ENCODE measurements at places on chromosomes 7 and 10.

GRCh38 chr7:79051915-79052314 is 401.6 kb downstream of the MAGI2 start:
- DNase-seq: no peak

DNA sequence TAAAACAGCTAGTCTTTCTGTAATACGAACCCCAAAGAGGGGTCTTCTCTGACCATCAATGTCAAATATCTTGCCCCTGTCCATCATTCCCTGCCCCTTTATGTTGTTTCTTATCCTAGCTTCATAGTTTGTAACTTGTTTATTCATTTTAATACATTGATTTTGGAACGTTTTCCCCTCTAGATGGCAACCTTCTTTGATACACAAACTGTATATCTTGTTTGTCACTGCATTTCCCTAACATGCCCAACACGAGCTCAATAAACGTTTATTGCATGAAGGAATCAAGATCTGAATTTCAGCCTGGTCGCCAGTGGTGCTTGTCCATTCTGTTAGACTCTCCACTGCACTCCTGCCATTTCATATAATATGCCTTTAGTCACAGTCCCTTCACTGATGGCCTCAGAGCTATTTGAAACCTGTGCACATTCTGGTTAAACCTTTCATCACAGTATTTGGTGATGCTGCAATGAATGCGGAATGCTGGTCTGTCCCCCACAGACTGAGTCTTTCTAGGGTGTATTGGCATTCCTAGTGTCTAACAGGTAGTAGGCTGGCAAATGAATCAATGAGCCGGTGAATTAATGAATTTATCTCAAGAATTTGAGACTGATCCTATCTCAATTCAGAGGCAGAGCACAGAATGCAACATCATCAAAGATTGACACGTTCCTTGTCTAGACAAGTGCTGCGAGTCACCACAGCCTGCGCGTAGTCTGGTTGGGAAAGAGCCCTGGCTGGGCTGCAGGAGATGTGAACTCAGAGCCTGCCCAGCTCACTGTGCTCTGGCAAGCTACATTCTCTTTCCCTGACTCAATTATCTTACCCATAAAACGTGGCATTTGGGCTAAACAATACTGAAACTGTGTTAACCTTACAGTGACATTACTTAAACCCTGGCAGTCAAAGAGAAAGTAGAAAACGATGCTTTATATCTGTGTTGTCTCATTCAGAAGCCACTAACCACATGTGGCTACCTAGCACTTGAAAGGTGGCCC is 55.2 kb upstream of the FRMD4A start:
- no peak for DNase-seq

- no peak for DNase-seq
Observed at GRCh38 chr10:122827302-122827701, 18.4 kb downstream of the CUZD1 start.

DNA sequence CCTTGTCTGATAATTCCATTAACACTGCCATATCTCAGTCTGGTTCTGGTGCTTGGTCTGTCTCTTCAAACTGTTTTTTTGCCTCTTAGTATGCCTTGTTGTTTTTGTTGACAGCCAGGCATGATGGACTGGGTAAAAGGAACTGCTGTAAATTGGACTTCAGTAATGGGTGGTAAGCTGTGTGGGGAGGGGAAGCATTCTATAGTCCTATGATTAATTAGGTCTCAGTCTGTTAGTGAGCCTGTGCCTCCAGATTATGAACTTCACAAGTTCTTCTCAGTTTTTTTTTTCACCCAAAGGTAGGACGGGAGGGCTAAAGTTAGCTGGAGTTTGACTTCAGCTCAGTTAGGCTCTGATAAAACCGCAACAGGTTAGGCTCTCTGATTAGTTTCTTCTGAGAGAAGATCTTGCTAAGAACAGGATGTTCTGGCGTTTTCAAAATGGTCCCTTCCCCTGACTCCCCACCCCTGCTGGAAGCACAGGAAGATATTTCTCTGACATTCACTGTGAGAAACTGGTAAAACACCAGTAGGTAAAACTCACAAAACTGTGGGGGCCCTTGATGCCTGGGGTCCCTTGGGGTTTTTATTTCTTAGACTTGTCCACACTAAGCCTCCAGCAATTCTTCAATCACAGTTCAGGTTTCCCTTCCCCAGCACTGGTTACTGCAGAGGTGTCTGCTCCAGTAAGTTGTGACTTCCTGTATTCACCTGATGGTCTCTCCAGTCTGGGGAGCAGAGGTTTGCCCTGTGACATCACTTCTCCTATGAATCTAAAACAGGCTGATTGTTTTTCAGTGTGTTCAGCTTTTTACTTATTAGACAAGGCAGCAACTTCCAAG is 43.3 kb upstream of the CCDC71L start:
- DNase-seq: no peak

GRCh38 chr7:158032561-158033115 is 555.0 kb downstream of the PTPRN2 start:
- no peak for DNase-seq

- peak; percentile 36 for DNase-seq
Observed at GRCh38 chr10:100816671-100817070, 71.3 kb downstream of the PAX2 start.

DNA sequence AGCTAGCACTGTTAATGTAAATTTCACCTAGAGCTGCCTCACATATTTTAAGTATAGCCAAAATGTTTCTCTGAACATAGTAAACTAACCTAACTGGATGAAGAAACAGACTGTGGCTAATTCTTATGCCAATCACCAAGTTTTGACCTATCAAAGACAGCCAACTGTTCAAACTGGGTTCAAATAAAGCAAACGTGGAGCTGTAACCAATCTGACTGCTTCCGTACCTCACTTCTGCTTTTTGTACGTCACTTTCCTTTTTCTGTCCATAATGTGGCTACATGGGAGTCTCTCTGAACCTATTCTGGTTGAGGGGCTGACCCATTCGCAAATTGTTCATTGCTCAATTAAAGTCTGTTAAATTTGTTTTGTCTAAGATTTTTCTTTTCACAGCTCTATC is 66.3 kb upstream of the ETV1 start:
- no peak for DNase-seq

DNA sequence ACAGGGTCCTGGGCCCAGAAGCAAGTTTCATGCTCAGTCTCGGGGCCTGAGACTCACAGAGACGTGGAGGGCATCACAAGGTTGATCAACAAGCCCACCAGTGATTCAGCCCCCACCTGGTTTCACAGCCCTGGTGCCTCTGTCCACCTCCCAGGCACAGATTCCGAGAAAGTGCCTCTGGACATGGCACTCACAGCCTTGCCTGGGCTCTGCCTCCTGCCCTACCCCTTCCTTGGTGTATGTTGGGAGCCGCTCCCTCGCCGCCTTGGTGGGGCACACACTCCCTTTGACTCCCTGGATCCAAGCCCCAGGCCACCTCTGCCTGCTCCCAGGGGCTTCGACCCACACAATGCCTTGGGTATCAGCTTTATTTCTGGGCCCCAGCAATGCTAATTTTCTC is 200.8 kb upstream of the PPP2R2D start:
- DNase-seq: no peak

- no peak for DNase-seq
Observed at GRCh38 chr7:117759950-117760640, 113.1 kb downstream of the CTTNBP2 start.

GRCh38 chr7:158364451-158364850 is 223.2 kb downstream of the PTPRN2 start:
- no peak for DNase-seq

DNA sequence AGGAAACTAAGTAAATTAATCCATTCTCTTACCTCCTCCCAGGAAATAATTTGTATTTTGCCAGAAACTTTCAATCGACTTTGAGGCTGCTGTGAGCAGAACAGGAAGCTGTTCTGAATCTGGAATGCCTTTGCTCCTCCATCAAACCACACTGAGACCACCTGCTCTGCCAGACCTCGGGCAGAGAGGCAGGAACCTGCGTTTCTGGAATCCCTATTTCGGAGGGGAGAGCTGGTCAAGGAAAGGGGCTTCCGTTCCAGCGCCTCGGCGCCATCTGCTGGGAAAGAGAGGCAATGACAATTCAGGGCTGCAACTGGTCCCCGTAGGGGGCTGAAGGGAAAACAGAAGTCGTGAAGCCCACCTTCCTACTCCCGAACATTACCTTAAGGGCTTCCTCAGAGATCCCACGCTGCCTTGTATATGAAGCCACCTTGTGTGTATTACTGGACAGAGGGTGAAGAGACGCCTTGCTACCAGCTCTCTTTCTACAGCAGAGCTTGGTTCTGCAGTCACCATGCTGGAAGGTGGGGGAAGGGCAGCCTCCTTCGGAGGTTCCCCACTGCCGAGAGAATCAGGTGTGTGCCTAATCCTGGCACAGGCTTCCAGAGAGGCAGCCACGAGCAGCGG is 31.2 kb downstream of the ZNF467 start:
- peak; percentile 84 for DNase-seq

DNA sequence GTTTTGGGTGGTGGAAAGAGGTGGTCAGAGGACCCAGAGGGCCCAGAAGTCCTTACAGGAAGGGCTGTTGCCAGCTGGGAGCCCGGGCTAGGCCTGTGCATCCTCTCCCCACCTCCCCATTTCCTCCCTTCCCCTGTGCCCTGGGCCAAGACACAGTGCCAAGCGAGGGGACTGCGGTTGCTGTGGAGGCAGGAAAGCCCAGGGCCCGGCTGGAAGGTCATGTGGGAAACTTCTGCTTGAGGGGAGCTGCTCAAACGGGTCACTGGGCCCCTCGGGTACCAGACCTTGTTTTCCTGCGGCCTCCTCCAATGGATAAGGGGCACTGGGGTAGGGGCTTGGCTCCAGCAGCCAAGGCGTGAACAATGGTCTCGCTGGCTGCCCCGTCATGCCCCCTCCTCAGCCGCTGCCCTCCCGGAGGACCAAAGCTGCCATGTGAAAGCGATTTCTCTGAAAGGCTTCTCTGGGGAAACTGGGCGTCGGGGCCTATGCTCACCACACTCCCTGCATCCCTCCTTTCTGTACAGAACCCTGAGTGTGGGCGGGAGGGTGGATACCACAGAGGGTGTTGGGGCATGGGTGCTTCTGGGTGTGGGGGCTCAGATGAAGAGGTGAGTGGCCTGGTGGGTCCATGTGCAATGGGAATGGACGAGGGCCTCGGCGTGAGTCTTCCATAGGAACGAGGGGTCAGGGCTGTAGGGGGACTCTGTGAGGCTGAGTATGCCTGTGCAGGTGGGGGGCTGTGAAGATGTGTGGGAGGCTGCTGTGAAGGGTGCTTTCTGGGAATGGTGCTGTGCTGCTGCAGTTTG is 135.3 kb downstream of the PTPN20 start:
- DNase-seq: no peak

DNA sequence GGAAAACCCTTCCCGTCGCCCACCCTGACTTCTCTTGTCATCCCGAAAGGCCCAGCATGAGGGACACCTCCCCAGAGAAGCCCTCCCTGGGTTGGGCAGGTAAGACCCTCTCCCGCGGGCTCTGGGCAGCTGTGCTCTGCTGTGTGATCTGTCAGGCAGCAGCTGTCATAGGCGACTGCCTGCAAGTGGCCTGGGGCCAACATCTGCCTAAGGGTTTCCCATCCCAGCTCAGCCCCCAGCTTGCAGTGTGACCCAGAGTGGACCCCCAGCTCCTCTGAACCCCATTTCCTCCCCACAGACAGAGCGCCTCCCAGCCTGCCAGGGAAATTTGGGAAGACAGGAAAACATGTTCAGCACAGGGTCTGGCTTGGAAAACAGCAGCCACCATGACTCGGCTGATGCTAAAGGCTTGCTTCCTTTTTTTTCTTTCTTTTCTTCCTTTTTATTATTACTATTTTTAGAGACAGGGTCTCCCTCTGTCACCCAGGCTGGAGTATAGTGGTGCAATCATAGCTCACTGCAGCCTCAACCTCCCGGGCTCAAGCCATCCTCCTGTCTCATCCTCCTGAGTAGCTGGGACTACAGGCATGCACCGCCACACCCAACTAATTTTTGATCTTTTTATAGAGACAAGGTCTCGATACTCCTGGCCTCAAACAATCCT is 18.3 kb upstream of the TNRC18 start:
- no peak for DNase-seq

DNA sequence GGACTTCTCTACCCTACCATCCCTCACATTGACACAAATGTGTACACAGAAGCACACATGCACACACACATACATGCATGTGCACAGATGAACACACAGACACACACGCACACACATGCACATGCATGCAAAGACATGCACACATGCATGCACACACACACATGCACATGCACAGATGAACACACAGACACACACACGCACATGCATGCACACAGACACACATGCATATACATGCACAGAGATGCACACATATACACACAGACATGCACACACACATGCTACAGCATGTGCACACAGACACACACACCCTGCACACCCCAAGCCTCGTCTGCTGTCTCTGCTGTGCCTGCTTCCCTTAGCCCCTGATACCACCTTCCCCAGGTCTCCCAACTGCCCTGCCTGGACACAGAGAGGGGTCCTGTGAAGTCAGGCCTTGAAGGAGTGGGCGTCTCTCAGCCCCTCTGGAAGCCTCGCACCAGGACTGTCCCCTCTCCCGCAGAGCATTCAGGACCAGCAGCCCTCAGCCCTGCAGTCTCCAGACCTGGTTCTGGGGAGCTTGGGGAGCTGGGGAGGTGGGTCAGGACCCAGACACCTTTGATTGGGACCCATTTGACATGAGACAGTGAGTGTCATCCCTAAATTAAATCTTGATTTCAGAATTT is 181.8 kb downstream of the DNAJB6 start:
- DNase-seq: no peak

- no peak for DNase-seq
Observed at GRCh38 chr7:123198668-123199652, 809 bp downstream of the SLC13A1 start.

GRCh38 chr7:16636555-16637101 is 8.9 kb downstream of the ANKMY2 start:
- DNase-seq: no peak

DNA sequence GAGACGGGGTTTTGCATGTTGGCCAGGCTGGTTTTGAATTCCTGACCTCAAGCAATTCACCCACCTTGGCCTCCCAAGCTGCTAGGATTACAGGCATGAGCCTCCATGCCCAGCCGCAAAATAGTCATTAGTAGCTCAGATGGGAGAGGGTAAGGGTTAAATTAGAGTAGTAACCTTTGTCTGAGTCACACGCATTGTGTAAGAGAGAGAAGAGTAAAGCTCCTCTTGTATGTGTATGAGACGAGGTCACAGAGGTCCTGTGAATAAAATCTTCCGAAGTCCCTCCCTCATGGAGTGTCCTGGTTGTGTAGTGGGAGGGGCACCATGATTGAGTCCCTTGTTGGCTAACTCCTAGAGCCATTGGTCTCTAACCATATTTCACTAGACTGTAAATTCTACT is 85.2 kb upstream of the CDC14C start:
- DNase-seq: no peak

DNA sequence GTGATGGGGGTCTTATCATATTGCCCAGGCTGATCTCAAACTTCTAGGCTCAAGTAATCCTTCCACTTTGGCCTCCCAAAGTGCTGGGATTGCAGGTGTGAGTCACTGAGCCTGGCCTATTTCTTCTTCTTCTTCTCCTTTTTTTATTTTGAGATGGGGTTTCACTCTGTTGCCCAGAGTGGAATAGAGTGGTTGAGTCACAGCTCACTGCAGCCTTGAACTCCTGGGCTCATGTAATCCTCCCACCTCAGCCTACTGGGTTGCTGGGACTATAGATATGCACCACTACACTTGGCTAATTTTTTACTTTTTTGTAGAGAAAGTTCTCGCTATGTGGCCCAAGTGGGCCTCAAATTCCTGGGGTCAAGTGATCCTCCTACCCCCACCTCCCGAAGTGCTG is 124.3 kb downstream of the SKIDA1 start:
- DNase-seq: no peak

GRCh38 chr7:98621573-98622482 is 4.7 kb downstream of the NPTX2 start:
- DNase-seq: peak; percentile 64
